Placental pericyte (primary cell): ENCODE measurements at places on chromosomes 13 and 19. TPM values are rescaled to one million over a fixed set of nuclear protein-coding genes. Genes with fewer than 3 reads are reported as not detected.

KIR3DL1 gene
- total RNA-seq = not detected in 2 replicates

TEX29 gene
- not detected in 2 replicates for total RNA-seq

CEBPG gene
- total RNA-seq = 23.2 and 52.7 TPM in 2 replicates

CCDC169 gene
- total RNA-seq = 1.3 and 3.3 TPM in 2 replicates

RDH8 gene
- total RNA-seq = 0.29 TPM in 1 of 2 replicates, not detected in the other

PIK3R2 gene
- total RNA-seq = 23.2 and 47.7 TPM in 2 replicates

FGF21 gene
- not detected in 2 replicates for total RNA-seq

DAZAP1 gene
- total RNA-seq = 43.3 and 77.6 TPM in 2 replicates

C5AR1 gene
- 0.22 and 0.29 TPM in 2 replicates for total RNA-seq

WDR88 gene
- total RNA-seq = not detected in 2 replicates

VSTM2B gene
- not detected in 2 replicates for total RNA-seq

GNG8 gene
- total RNA-seq = not detected in 2 replicates

RFPL4A gene
- total RNA-seq = not detected in 2 replicates

LILRB2 gene
- total RNA-seq = not detected in 2 replicates

ZNF430 gene
- 3.1 and 11.7 TPM in 2 replicates for total RNA-seq

BICRA gene
- 10.2 and 11.6 TPM in 2 replicates for total RNA-seq

LILRB4 gene
- 0.14 TPM in 1 of 2 replicates, not detected in the other for total RNA-seq

FAM124A gene
- total RNA-seq = 0.22 and 1.4 TPM in 2 replicates

ZNF829 gene
- total RNA-seq = 2.4 and 4.4 TPM in 2 replicates

NLRP9 gene
- not detected in 2 replicates for total RNA-seq
